ENCODE measurements at places on chromosomes 2 and 18.

DNA sequence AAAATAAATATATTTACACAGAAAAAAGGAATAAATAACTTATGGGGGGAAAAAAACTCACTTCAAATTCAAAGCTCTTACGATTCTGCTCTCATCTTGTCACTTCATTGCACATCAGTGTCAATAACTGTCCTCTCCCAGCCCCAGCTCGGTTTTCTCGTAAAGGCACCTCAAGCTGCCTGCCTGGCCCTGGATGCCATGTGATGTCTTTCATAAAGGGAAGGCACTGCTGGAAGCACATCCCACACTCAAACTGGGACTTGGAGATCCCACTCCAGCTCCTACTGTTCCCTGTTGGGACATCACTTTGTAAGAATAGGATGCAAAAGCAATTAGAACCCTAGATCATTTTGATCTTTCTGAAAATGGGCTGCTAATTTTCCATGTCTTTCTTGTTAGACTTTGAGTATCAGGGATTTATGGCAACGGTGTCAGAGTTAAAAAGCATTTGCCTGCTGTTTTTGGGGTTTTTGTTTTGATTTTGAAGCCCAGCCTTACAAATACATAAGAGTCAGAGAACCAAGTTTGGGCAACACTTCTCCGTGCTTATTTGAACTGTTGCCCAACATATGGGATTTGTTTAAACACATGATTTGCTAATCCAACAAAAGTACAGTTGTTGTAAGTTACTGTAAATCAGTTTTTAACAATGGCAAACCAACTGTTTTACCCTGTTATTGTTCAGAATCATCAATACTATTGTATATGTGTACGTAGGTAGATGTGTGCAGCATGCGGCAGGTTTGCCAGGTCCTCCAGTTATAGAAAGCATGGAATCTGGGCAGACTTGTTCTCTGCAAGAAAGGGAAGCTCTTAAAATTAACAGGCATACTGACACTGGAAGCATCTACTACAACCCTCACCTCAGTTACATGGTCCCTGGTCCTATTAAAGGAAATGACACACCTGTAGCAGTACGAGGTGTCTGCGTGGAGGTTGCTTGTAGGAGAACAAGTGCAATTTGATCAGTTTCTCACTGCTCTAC is 20.6 kb downstream of the SERTAD2 start:
- no peak for DNase-seq

DNA sequence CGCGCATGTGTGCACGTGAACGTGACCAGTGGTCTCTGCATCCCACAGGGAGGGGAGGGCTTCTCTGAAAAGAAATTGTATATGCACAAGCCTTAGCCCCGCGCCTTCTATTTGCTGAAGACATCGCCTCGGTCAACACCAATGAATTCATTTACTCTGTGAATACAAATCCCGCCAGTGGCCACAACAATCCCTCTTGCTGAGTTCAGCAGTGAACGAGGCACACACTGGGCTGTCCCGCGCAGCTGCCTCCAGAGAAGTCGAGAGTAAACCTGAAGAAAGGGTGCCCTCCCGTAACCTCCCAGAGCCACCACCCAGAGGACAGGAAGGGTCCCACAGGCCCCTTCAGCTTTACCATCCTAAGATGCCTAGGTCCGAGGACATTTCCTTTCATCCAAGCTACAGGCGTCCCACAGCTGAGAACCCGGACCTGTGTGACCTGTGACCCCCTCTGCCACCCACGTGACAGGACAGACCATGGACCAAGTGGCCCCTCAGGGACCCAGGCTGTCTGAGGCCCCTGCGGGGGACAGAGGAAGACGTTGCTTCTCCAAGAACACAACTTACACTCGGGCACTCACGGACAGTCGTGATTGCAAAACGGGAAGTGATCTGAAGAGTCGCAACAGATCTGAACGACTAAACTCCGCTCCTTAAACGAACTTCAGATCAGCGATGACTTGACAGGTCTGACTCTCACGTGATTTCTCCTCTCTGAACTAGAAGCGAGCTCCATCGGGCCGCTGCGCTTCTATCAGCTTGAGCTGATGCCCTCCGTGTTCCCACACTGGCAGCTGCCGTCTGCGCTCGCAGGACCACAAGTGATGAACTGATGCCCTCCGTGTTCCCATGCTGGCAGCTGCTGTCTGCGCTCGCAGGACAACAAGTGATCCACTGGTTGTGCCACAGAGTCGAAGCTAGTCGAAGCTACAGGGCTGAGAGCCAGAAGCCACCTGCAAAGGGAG is 92.7 kb downstream of the ZNF516 start:
- DNase-seq = no peak

- DNase-seq = peak; percentile 21
These were observed 42.4 kb upstream of the FIGN start for GRCh38 chr2:163778045-163778781.

GRCh38 chr2:15989559-15989958 is 49.2 kb downstream of the MYCN start:
- no peak for DNase-seq

DNA sequence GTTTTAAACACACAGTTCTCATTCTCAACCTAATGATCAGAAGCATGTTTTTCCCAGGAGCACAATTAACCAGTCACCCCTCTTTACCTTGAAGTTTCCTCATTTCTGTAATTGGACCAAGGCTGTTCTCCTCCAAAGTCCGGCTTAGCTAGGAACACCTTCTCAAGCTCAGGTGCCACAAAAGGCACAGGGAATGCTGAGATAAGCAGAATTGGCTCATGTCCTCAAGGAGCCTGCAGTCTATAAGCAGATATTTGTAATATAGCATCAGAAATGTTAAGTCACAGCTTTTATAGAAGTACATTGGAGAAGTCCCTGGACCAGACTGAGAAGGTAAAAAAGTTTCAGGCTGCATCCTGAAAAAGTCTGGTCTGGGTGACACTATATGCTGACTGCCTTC is 20.7 kb downstream of the OSR1 start:
- no peak for DNase-seq

DNA sequence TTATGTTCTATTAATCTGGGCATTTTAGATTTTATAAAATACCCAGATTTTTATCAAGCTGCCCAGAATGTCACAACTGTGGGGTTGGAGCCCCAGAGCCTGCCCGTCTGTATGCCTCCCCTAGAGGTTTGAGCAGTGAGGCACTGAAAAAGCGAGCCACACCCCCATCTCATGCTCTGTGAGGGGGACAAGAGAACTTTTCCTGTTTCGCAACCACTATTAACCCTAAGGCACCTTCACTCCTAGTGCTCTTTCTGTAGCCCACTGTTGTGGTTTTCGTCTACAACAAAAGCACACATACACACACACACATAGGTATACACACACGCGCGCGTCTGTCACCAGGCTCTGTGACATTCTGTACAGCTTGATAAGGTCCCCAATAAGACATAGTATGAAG is 38.0 kb downstream of the DCDC2C start:
- no peak for DNase-seq

GRCh38 chr2:24617424-24617823 is 126.4 kb downstream of the NCOA1 start:
- DNase-seq = no peak

DNA sequence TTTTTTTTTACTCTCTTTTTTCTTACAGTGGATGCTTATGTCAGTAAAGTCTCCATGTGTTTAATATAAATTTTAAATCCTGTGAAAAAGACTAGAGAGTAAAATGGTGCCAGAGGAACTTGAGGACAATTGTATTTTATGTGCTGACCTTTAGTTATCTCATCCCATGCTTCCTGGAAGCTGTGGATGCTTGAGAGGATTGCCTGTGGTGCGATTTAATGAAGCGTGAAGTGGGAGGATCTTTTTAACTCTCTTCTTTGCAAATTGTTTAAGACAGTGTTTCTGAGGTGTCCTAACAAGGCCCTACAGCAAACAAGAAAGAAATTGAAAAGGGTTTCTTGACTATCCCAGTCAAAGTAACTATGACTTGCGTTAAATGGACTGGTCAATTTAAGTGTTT is 84.2 kb downstream of the DTNA start:
- DNase-seq = no peak

DNA sequence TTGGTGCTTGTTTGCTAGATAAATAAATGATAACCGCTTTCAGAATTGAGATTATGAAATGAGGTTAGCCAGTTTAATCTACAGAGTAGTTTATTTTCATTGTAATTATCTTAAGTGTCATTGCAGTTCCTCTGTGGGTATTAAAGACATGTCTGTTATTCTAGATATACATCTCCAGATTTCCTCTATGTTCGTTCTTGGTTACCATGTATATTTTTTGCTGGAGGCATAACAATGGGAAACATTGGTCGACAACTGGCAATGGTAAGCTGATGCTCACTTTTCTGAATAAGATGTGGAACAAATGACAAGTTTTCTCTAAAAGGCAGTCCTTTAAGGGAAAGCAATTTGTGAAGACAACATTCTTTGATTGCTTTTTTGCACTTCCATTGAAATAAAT is 18.7 kb downstream of the INSIG2 start:
- no peak for DNase-seq

DNA sequence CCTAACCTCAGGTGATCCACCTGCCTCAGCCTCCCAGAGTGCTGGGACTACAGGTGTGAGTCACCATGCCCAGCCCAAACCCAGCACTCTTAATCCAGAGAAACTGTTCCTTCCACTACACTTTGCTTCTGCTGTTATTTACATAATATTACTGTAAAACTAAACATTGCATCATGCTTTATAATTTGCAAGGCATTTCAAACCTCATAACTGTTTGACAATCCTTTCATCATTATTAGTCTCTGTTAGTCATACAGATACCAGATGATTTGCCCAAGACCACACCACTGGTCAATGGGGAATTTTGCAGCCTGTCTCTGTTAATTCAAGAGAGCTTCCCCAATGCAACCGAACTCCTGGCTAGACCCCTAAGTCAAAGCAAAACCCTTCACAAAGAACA is 338.3 kb downstream of the ALK start:
- DNase-seq = no peak

DNA sequence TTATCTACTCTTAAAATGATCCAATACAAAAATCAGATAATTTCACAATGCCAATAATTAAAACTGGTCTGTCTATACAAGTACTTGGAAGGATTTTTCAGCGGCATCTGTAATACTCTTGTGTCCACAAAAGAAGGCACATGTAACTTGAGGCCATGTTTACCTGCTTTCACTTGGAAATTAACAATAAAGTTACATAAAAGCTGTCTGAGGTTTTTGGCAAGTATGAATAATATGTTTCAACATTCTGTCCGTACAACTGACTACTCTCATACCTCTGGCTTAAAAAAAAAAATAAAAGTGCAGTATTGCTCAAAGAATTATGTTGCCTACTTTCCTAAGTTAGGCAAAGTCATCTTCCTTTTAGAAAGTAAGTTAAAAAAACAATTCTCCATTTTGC is 253.6 kb downstream of the NBAS start:
- no peak for DNase-seq

- no peak for DNase-seq
These were observed 332.5 kb downstream of the PID1 start for GRCh38 chr2:228938629-228939028.

GRCh38 chr2:32446369-32446768 is 89.5 kb downstream of the BIRC6 start:
- no peak for DNase-seq

- DNase-seq = no peak
These were observed 286.4 kb downstream of the ARHGAP15 start for GRCh38 chr2:143415571-143415970.

DNA sequence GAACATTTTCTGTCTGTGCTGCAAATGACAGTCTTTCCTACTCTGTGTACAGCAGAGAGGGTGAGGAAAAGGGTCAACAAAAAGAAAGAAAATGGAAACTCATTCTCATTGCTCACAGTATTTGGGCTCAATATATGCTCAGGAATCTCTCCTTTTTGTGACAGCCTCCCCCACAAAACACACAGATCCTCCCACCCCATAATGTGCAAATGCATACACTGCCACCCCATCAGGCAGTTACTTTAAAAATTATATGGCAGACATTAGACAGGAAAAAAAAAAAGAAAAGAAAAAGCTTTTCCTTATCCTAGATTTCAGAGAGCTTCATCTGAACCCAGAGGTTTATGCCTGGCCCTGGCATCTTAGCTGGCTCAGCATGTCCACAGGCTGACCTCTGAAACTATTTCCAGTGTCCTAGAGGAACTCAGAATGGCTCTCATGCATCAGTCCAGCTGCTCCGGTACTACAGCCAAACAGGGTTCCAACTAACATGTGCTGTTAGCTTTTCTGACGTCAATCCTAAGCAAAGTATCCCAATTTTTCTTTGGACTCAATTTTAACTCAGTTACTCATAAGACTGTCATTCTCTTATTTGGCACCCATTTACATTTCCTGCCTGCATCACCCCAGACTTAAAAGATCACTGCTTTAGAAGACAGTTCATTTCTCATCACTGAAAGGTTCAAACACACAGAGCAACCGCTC is 105.9 kb downstream of the RBMS1 start:
- no peak for DNase-seq

DNA sequence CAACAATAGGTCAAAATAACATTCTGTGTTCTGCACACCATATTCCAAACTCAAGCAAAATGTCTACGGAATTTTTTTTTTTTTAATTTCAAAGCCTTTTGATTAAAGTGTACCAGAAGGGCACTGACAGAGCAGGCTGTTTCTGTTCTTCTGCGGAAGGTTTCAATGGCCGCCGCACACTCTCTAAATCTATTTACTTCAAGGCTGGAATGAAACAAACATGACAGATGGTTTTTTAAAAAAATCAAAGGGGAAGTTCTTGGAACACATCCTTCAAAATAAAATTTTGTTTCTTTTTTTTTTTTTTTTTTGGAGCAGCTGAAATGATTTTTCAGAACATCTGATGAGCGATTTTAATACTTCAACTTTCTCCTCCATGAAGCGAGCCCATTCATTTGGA is 259.1 kb downstream of the TXNL1 start:
- DNase-seq = no peak

GRCh38 chr2:198100346-198100745 is 296.0 kb downstream of the PLCL1 start:
- DNase-seq = no peak

DNA sequence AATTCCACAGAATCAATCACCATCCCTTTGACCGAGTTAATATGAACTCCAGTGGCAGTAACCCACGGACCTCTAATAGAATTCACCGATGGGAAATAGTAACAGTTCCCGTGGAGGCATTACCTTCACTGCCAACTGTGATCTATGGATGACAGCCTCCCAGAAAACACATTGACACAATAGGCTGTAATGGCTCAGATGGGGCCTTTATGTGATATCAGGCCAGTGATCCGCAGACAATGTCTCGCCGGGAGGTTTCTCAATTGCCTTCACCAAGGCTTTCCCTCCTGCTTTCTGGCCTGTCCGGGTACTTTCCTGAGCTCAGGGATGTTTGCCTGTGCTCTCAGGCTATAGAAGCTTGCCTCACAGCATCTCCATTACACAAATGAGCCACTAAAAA is 34.4 kb upstream of the KLF7 start:
- DNase-seq = no peak

Data from pancreas (tissue), 10 donors.